Left cardiac atrium (tissue), 4 donors: ENCODE measurements at places on chromosomes 12 and 14. TPM values are rescaled to one million over a fixed set of nuclear protein-coding genes. Genes with fewer than 3 reads are reported as not detected.

GRCh38 chr12:99567072-99567471 is 80.5 kb upstream of the GARIN6 start:
- DNase-seq = no peak

- no peak for DNase-seq
These were observed 196.6 kb upstream of the DCN start for GRCh38 chr12:91379051-91379775.

- no peak for DNase-seq
These were observed 18.6 kb upstream of the GPATCH2L start for GRCh38 chr14:76133103-76133502.

GRCh38 chr12:43316520-43316919 is 235.5 kb downstream of the ADAMTS20 start:
- no peak for DNase-seq

GRCh38 chr12:10612984-10613348 is 443 bp downstream of the MAGOHB start:
- no peak for DNase-seq

DNA sequence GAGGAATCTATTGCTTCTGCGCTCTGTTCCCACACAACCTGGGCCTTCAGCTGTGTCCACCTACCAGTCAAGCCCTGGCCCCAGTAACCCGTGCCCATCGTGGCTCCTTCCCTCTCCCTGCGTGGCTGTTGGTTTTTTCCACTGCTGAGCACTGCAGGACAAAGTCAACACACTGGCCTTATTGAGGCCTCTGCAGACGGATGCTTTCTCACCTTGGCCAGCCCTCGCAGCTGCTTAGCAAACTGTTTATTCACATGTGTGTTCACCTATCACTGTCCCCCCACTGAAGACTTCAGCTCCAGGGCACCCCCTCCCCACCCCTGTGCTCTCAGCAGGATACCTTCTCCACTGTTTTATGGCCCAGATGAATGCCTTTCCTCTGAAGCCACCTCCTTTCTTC is 12.8 kb upstream of the GPX2 start:
- no peak for DNase-seq

GRCh38 chr12:55659486-55660385 is 23.0 kb downstream of the OR10P1 start:
- DNase-seq = peak; percentile 63

DNA sequence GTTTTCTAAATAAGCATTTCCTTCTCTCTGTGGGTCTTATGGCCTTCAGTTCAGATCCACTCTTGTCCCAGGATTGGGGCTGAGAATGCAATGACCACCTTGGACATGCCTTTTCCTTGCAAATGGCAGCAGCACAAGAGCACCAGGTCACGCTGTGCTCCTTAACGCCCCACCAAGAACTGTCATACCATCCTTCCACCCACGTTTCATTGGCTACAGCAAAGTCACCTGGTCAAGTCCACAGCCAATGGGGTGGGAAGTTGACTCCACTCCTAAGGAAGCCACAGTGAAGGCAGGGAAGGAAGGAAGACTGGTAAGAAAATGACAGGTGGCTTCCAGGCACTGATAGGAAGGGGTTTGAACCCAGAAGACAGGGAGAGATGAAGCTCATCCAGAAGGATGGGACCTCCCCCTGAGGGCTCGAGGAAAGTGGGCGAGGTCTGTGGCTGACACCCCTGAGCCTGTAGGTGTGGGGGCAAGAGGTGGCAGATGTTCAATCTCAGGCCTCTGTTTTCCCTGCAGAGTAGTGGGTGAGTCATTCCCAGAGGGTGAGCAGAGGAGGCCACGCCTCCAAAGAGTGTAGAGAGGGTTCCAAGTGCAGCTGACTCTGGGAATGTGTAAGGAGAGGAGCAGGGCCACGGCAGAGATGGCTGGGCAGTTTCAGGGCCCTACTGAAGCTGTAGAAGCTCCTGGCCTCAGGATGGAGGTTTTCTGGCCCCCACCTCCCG is 113.5 kb upstream of the VRK1 start:
- no peak for DNase-seq

GRCh38 chr12:57632073-57632957 is 686 bp downstream of the B4GALNT1 start:
- DNase-seq = no peak

- DNase-seq = no peak
These were observed 42.1 kb downstream of the RASSF3 start for GRCh38 chr12:64652346-64652745.

- DNase-seq = no peak
These were observed 63.9 kb downstream of the FOXN3 start for GRCh38 chr14:89352976-89353765.

DNA sequence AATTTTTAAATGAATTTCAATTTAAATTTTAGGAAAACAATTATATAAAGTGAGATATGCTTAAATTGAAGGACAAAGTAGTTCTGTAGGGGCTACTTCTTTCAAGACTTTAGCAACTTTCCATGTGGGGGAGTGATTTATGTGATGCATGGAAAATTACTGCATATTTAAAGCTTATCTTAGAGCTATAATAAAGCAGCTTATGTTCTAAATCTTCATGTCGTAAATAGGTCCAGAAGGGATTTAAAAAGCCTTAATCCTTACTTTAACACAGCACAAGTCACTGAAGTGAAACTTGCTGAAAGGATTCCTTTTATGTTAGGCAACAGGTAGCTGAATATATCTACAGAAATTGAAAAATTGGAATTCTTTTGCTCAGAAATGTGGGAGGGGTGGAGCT is 340.4 kb downstream of the NAV3 start:
- no peak for DNase-seq

DNA sequence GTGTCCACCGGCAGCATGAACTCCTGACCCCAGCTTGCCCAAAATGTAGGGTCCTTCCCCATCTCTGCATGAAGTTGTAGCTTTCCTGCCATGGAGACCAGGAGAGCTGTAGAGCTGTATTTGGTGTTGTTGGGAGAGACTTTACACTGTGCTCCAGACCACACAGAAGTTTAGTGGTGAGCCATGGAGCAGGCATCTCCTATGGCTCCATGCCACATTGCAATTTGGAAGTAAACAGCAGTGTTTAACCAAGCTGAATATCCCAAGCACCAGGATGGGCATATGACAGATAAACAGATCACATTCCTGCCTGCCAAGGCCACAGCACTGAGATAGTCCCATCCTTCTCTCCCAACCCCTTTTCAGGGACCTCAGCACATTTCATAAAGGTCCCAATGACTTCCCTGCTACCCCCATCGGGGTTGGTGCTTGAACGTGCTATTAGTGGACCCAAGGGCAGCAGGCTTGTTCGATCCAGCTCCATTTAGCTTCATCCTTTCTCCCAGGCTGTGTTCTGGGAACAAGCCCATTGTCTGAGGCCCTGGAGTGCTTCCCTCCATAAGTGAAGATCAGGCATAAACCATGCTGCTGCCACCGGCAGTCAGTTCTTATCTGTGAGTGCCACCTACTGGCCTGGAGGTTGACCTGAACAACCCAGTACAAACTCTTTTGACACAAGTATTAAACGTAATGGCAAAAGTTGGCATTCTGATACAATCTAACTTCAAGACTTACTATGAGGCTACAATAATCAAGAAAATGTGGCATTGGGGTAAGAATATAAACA is 172.3 kb upstream of the ATXN7L3B start:
- no peak for DNase-seq

DNA sequence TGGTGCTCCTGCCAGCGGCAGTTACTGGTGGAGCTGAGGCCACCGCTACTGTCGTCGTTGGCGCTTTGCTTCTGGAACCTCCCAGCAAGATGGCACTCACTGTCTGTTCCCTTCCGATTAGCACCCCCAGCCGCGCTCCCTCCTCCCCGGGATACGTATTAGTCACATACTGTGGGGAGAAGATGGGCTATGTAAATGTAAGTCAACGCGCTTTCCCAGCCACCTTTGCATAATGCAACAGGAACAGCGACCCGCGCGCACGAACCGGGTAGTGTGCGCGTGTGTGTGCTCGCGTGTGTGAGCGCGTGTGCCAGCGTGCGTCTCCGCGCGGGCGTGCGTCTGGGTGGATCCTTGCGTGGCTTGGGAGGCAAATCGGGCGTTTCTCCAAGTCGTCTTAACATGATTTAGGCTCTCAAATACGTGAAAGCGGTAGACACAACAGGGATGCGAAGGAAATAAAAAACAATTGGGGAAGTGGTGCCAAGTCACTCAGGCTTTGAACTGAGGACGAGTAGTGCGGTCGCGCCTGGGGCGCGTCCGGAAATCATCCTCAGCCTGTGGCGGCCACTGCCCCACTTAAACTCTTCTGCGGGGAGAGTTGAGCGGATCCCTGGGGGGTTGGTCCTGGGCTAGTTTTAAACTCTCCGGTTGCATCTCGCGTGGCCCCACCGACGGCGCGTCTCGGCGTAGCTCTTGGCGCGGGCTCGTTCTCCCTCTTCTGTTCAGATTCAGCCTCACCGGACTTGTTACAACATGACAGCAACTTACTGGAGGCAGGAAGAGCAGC is 1.8 kb downstream of the FLRT2 start:
- DNase-seq = peak; percentile 71

DNA sequence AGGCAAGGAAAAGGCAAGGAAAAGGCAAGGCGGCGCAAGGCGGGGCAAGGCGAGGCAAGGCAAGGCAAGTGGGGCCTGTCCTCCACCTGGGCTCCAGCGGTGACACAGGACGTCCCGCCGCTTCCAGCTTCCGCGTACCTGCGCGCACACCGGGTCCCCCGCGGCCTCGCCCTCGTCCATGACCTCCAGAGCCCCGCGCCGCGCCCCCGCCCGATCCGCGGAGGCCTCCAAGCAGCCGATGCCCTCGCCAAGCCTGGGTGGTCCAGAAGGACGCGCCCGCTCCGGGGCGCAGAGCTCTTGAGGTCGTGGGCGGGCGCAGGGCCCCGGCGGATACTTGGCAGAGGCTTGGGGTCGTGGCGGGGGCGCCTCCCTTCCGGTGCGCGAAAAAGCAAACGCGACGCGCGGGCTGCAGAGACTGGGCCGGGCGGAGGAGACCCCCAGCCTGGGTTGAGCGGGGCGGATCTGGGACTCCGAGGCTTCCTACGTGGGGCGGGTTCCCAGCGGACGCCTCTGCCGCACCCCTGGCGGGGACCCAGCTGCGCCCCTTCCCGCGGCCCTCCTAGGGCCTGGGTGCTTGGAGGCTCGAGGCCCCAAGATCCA is 60.8 kb upstream of the EIF5 start:
- no peak for DNase-seq

GRCh38 chr12:12224240-12224940 is 42.5 kb downstream of the LRP6 start:
- no peak for DNase-seq

- no peak for DNase-seq
These were observed 113.4 kb downstream of the CRADD start for GRCh38 chr12:93790472-93791152.

- DNase-seq = no peak
These were observed 88.2 kb downstream of the RASSF9 start for GRCh38 chr12:85747941-85748495.

- DNase-seq = no peak
These were observed 31.8 kb downstream of the LTBP2 start for GRCh38 chr14:74580275-74580672.

DNA sequence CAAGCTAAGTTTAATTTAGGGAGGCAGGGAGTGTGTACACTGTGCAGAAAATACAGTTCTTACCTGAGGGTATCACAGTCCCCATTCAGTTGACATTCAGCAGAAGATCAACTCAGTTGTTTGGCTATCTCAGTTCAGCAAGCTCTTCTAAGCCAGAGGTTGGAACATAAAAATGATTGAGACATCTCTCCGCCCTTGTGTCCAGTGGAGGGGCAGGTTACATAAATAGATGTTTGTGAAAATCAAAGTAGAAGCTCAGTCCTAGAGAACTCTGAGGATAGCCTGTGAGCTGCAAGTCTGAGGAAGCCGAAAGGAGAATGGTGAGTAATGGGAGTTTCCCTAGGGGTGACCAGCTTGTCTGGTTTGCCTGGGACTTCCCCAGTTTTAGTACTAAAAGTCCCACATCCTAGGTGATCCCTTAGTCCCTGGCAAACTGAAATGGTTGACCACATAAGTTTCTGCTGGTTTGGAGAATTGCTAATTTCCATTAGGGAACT is 251.4 kb upstream of the ATP2B1 start:
- no peak for DNase-seq

GRCh38 chr12:69701826-69702225 is 2.7 kb upstream of the BEST3 start:
- DNase-seq = no peak

GRCh38 chr14:75979071-75979571 is 2.7 kb downstream of the TGFB3 start:
- no peak for DNase-seq

GRCh38 chr14:68888025-68888850 is 90.9 kb downstream of the ACTN1 start:
- no peak for DNase-seq

GRCh38 chr14:22488522-22489243 is 100.3 kb downstream of the DAD1 start:
- no peak for DNase-seq

GRCh38 chr12:32025906-32026305 is 66.7 kb downstream of the RESF1 start:
- DNase-seq = no peak

DNA sequence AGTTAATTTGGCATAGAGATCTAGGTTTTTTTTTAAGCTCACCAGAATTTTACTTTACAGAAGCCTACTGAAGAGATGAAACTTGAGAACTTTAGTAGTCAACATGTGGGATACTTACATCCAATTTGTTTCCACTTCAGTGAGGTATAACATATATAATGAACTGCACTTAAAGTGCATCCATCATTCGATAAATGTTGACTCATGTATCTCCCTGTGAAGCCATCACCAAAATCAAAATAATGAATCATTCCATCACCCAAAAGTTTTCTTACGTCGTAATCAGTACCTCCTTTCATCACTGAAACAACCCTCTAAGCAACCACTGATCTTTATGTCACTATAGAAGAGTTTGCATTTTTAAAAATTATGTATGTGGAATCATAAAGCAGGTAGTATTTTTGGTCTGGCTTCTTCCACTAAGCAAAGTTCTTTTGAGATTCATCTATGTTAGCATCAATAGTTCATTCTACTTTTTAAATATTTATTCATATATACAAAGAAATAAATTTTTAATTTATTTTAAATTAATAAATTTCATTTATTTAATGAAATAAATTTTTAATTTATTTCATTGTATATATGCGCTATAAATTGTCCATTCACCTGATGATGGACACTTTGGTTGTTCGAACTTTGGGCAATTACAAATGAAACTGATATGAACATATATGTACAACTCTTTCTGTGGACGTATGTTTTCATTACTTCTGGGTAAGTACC is 2.0 kb upstream of the CPNE8 start:
- no peak for DNase-seq

GRCh38 chr12:74021937-74022336 is 515.7 kb upstream of the ATXN7L3B start:
- DNase-seq = peak; percentile 50

- no peak for DNase-seq
These were observed 74.2 kb downstream of the RBM19 start for GRCh38 chr12:113891739-113892520.

The LPAR5 gene
- total RNA-seq = 2.9 TPM

The HRK gene
- total RNA-seq = 0.05 TPM

The CCDC38 gene
- 0.24 TPM for total RNA-seq

The TAS2R14 gene
- 0.88 TPM for total RNA-seq

The LMO3 gene
- total RNA-seq = 4.2 TPM

The PPFIBP1 gene
- total RNA-seq = 123 TPM

The PRB2 gene
- not detected for total RNA-seq

The NYNRIN gene
- 6.5 TPM for total RNA-seq

The TAS2R19 gene
- 1.2 TPM for total RNA-seq

The PLA2G1B gene
- not detected for total RNA-seq

The ANKRD33 gene
- not detected for total RNA-seq

The TMTC2 gene
- 5.2 TPM for total RNA-seq

The LYZ gene
- total RNA-seq = 80.0 TPM

The ZDHHC22 gene
- total RNA-seq = not detected

The DTX1 gene
- total RNA-seq = 6.3 TPM

The PMCH gene
- total RNA-seq = not detected
